ENCODE measurements at places on chromosomes 5 and 9. TPM values are rescaled to one million over a fixed set of nuclear protein-coding genes. Genes with fewer than 3 reads are reported as not detected.

GRCh38 chr5:143564417-143564816, 160.9 kb upstream of the NR3C1 start:
- H3K27me3 ChIP-seq: no peaks in the 10 kb centered on the region
- H3K27ac ChIP-seq: no peak overlapping the region
- no peak overlapping the region for H3K4me3 ChIP-seq

PALM2AKAP2 gene
- total RNA-seq: 155 TPM

SLC34A3 gene
- total RNA-seq: not detected

ALDOB gene
- total RNA-seq: not detected

Measured in aorta (tissue), 5 donors.